ENCODE measurements at places on chromosomes 12 and 14.

GRCh38 chr12:52022841-52023181, 16.1 kb downstream of the TAMALIN start:
- no peak for DNase-seq

DNA sequence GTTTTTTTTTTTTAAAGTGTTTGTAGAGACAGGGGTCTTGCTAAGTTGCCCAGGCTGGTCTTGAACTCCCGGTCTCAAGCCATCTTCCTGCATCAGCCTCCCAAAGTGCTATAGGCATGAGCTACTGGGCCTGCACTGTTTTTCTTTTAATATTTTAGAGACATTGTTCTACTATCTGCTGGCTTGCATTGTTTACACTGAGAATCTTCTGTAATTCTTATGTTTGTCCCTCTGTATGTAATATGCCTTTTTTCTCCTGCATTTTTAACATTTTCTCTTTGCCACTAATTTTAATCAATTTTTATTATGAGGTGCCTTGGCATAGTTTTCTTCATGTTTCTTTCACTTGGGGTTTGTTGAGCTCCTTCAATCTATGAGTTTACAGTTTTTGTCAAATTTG, 15.4 kb upstream of the BCAT1 start:
- DNase-seq = no peak

- no peak for DNase-seq
These were observed 123.5 kb downstream of the NAV3 start for GRCh38 chr12:77954206-77954555.

- no peak for DNase-seq
These were observed 208.7 kb downstream of the AEBP2 start for GRCh38 chr12:19647806-19648556.

GRCh38 chr12:19095756-19096480, 33.6 kb upstream of the PLEKHA5 start:
- no peak for DNase-seq

DNA sequence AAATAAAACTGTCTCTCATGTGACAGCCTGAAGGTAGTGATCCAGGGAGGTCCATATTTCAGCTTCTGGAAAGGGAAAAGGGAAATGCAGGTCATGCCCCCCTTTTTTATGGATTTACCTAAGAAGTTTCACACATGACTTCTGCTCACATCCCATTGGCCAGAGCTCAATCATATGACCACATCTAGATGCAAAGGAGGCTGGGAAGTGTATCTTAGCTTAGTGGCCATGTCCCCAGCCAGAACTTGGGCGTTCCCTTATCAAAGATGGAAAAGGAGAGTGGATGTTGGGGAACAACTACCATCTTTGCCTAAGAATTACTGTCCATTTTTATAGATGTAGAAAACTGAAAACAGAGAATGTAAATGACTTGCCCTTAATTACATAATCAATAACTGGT, 26.5 kb upstream of the CRADD start:
- DNase-seq = no peak

GRCh38 chr14:99702115-99702514, 18.0 kb downstream of the CYP46A1 start:
- DNase-seq = no peak

All from NCI-H1092 (cell line).